Activated T-helper 1 cell treated with anti-CD3 and anti-CD28 coated beads, Interleukin-12 subunit alpha, Interleukin-12 subunit beta, Interleukin-2, Interleukin-4 antibody, amounts not matched to agents 30 ng/mL and 10 ng/mL and 1 ng/mL, durations not matched to agents 14 hours and 24 hours and 36 hours (primary cell): ENCODE measurements at places on chromosomes 12 and 14.

GRCh38 chr12:115423546-115423987, 739.6 kb upstream of the TBX3 start:
- no peak for DNase-seq
- no peaks in the 10 kb centered on the region for H3K4me1 ChIP-seq
- H3K36me3 ChIP-seq = no peaks in the 10 kb centered on the region
- no peak overlapping the region for H3K4me3 ChIP-seq
- H3K27me3 ChIP-seq = no peaks in the 10 kb centered on the region

DNA sequence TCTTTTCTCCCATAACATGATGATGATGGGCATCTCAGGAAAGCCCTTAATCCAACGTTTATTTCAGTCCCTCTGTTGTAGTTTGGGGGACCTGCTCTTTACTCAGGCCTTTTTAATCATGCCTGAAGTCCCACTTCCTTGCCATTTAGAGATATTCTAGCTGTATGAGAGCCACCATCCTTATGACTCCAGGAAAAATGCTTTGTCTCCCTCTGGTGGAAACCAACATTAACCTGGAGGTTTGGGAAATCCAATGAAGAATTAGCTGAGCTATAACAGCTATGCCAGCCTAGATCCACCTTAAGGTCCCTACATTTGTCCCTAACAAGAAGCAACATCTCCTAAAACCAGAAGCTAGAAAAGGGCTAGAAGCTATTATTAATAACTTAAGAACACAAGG, 1399.1 kb downstream of the LRFN5 start:
- no peaks in the 10 kb centered on the region for H3K4me1 ChIP-seq
- no peaks in the 10 kb centered on the region for H3K27me3 ChIP-seq
- no peak overlapping the region for H3K4me3 ChIP-seq
- DNase-seq = no peak

DNA sequence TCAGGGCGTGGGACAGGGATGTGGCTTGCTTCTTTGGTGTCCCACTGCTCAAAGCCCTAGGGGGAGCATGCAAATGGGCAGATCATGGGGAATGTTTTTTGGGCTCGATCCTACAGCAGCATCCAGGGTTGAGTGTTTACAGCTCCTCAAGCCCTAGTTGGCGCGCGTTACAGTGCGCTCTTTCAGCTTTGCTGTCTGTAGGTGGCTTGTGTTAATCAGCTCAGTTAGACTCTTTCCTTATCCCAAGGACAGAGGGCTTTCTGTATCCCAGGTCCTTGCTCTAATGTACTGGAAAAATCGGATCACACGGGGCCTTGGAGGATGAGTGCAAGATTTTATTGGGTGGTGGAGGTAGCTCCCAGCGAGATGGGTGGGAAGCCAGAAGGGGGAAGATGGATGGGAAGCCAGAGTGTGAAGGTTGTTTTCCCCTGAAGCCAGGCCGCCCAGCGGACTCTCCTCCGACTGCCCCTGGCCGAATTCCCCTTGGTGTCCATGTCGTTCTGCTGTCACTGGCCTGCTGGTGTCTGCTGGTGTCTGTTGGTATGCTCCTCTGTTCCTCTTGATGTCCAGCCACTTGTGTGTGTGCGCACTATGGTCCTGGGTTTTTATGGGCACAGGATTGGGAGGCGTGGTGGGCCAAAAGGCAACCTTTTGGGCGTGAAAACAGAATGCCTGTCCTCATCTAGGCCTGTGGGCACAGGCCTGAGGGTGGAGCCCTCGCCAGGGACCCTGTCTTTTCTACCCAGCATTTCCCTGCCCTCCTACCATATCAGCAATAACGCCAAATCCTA, 10.7 kb upstream of the TXNRD1 start:
- H3K27me3 ChIP-seq = peaks cover 2% of the 10 kb centered on the region
- H3K27ac ChIP-seq = no peak overlapping the region
- H3K4me3 ChIP-seq = no peak overlapping the region
- H3K36me3 ChIP-seq = peaks cover 3% of the 10 kb centered on the region

DNA sequence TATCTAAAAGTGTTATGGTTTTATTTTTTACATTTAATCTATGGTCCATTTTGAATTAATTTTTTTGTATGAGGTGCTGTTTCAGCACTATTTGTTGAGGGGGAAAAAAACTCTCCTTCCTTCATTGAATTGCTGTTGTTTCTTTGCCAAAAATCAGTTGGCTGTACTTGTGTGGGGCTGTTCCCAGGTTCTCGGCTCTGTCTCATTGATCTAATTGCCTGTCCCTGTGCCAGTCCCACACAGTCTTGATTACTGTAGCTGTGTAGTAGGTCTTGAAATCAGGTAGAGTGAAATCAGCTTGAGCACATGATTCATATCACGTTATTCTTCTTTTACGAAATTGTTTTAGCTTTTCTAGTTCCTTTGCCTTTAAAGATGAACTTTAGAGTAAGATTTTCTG, 109.7 kb downstream of the ADGRD1 start:
- DNase-seq = no peak
- H3K36me3 ChIP-seq = no peaks in the 10 kb centered on the region
- H3K4me3 ChIP-seq = no peak overlapping the region
- no peaks in the 10 kb centered on the region for H3K4me1 ChIP-seq
- peaks cover 7% of the 10 kb centered on the region for H3K27me3 ChIP-seq

DNA sequence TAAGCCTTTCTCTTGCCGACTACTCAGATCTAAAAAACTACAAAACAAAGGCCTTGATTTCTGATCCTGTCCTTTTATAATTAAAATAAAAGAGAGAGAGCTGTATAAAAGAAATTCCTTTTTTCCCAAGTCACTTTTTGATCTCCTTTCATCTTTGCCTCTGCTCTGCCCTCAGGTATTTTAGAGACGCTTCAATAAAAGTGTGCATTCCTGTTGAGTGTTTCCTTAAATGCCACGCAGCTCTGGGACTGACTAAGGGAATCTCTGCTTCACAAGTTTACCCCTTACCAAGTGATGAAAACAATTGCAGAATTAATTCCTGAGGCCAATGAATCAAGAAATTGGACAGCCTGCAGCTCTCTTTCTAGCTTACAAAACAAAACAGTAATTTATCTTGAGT, 1109.8 kb downstream of the TMTC2 start:
- no peak overlapping the region for H3K27ac ChIP-seq
- H3K4me3 ChIP-seq = no peak overlapping the region
- no peaks in the 10 kb centered on the region for H3K36me3 ChIP-seq
- DNase-seq = no peak

DNA sequence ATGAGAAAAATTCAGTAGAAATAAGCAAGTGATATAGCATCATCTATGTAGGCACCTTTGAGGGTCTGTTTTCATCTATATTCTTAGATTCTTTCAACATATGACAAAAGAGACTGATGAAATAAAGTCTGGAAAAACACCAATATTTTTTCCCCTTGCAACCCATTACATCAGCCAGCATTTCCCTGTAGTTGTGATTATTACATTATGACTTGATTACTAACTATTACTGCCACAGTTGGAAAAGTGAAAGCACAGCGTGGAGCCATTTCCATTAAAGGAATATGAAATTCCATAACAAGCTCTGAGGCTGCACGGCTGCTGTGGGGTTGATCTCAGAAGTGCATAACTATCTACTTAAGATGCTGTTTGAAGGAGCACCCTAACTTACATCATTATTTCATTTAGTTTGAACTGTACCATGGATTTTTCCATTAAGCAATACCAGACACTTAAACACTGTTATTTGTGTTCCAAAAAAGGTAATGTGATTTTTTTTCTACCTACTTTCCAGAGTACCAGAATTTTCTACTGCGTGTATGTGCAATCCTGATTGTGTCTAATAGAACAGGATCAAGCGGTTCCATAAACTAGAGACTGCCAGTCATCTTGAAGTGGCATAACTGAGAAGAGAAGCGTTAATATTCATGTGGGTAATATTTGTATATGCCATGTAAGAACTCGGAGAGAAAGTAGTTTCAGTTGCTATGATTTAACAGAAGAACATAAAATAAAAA, 405.5 kb downstream of the MDGA2 start:
- no peaks in the 10 kb centered on the region for H3K4me1 ChIP-seq
- H3K36me3 ChIP-seq = no peaks in the 10 kb centered on the region
- H3K27me3 ChIP-seq = no peaks in the 10 kb centered on the region
- H3K4me3 ChIP-seq = no peak overlapping the region

DNA sequence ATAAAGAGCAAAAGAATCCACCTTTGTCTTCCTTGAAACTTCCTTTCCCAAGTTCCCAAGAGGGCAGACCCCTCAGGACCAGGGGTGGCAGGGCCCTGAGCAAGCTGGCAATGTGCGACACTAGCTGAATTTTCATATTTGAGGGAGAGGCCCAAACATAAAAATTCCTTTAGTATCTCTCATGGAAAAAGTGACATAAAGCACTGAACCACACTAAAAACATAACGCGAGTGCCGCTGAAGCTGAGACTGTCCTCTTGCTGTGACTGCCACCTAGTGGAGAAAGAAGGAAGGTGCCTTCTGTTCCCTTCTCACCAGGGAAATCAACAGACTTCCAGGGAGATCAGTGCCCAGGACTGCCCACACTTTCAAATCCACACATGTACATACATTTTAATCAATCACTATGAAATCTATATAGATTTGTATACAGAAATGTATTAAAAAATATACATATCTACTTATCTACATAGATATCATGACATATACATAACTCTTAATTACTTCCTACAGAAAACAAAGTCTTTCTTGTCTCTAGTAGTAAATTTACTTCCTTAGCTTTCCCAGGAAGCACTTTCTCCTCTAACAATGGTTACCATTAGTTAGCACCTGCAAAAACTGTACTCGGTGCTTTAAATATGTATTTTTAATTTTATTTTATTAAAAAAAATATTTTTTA, 53.8 kb downstream of the SSH1 start:
- peak overlapping the region; percentile 77 for H3K27ac ChIP-seq
- no peak overlapping the region for H3K4me3 ChIP-seq
- H3K4me1 ChIP-seq = peaks cover 5% of the 10 kb centered on the region
- peaks cover 20% of the 10 kb centered on the region for H3K36me3 ChIP-seq

GRCh38 chr12:117686911-117687377, 281.8 kb downstream of the KSR2 start:
- no peak overlapping the region for H3K27ac ChIP-seq
- H3K36me3 ChIP-seq = no peaks in the 10 kb centered on the region
- H3K27me3 ChIP-seq = no peaks in the 10 kb centered on the region
- H3K4me3 ChIP-seq = no peak overlapping the region

GRCh38 chr12:20345866-20346265, 22.5 kb upstream of the PDE3A start:
- H3K4me3 ChIP-seq = no peak overlapping the region
- DNase-seq = no peak
- no peaks in the 10 kb centered on the region for H3K36me3 ChIP-seq
- H3K27ac ChIP-seq = no peak overlapping the region
- no peaks in the 10 kb centered on the region for H3K4me1 ChIP-seq
- no peaks in the 10 kb centered on the region for H3K27me3 ChIP-seq

DNA sequence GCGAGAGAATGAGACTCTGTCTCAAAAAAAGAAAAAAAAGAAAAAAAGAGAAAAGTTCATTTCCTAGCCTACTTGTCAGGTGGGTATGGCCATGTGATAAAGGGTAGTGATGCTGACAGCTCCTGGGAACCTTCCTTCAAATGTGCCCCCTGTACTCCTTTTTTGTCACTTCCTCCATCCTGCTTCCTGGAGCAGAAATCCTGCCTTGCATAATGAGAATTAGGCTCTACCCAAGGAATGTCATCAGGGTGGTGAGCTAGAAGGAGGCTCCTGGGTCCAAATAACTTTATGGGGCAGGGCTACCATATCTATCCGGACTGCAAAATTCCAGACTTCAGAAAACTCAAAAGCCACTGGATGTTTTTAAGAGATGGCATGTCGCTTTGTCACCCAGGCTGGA, 27.8 kb upstream of the FBXO34 start:
- peaks cover 3% of the 10 kb centered on the region for H3K4me1 ChIP-seq
- no peak for DNase-seq
- no peak overlapping the region for H3K27ac ChIP-seq
- H3K36me3 ChIP-seq = no peaks in the 10 kb centered on the region
- H3K27me3 ChIP-seq = peaks cover 44% of the 10 kb centered on the region
- no peak overlapping the region for H3K4me3 ChIP-seq

GRCh38 chr14:31106768-31107167, 80.6 kb upstream of the STRN3 start:
- peaks cover 58% of the 10 kb centered on the region for H3K36me3 ChIP-seq
- peak overlapping the region; percentile 29 for H3K27ac ChIP-seq
- no peak overlapping the region for H3K4me3 ChIP-seq
- no peaks in the 10 kb centered on the region for H3K4me1 ChIP-seq
- DNase-seq = no peak

DNA sequence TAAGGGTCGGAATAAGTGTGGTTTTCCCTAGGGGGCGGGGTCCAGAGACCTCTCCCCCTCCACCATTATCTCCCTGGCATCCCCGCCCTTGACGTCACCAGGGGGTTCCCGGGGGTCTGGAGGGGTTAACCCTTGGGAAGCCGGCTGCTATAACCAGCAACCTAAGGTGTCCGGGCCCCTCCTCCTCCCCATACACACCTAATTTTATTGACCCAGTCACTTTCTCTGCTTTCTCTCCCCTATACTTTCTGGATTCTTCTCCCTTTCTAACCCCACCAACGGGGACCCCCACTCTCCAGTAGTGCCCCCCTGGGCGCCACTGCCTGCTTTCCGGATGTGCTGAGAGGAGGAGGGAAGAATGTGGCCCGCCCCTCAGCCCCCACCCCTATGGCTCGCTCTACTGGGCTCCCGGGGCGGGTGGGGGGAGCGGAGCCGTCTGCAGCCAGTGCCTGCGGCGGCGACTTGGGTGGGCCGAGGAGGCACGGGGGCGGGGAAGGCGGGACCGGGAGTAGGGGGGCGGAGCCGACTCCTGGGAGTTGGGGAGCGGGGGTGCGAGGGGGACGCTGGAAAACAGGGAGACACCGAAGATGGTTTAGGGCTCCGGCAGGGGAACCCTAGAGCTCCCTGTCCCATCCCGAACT, 1.8 kb downstream of the GLI1 start:
- peak overlapping the region; percentile 86 for H3K4me3 ChIP-seq
- H3K36me3 ChIP-seq = no peaks in the 10 kb centered on the region
- no peak for DNase-seq
- H3K27me3 ChIP-seq = peaks cover 21% of the 10 kb centered on the region
- no peak overlapping the region for H3K27ac ChIP-seq

GRCh38 chr12:29299633-29300032, 81.3 kb downstream of the ERGIC2 start:
- H3K4me1 ChIP-seq = no peaks in the 10 kb centered on the region
- H3K27ac ChIP-seq = no peak overlapping the region
- no peaks in the 10 kb centered on the region for H3K27me3 ChIP-seq
- DNase-seq = no peak
- H3K36me3 ChIP-seq = no peaks in the 10 kb centered on the region

DNA sequence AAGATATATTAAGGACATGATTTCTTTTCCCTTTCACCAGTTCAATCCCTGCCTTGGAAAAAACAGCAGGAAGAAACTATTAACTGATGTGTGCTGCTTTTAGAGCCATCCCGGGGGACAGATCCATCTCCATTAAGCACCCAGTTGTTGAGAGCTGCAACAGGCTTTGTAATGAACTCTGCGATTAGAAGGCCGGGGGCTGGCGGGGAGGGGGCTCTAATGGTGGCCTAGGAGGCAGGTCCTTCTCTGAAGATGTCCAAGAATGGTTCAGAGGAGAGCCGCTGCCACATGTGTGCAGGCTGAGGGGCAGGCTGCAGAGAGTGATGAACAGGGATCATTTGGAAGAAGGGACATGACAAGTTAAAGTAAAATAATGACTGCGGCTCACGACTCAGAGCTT, 67.8 kb downstream of the GALNT8 start:
- no peak overlapping the region for H3K4me3 ChIP-seq
- no peaks in the 10 kb centered on the region for H3K36me3 ChIP-seq
- DNase-seq = no peak
